T-helper 2 cell (primary cell): ENCODE measurements at places on chromosomes 7 and 10.
A peak's percentile ranks its signal among the peaks of the same experiment; 100 is the strongest.

GRCh38 chr10:2488446-2489005 lies 578.8 kb upstream of the PFKP start:
- DNase-seq, result no peak

- no peak for DNase-seq
Measured at GRCh38 chr10:106401161-106401560, 763.3 kb downstream of the SORCS1 start.

GRCh38 chr7:90710466-90710850 lies 114.3 kb downstream of the CDK14 start:
- DNase-seq, result no peak

GRCh38 chr7:43658718-43659548 lies 70.4 kb downstream of the COA1 start:
- no peak for DNase-seq

- no peak for DNase-seq
Measured at GRCh38 chr10:103853428-103854264, 1.7 kb downstream of the SH3PXD2A start.

- no peak for DNase-seq
Measured at GRCh38 chr10:75450075-75450445, 18.6 kb downstream of the LRMDA start.

DNA sequence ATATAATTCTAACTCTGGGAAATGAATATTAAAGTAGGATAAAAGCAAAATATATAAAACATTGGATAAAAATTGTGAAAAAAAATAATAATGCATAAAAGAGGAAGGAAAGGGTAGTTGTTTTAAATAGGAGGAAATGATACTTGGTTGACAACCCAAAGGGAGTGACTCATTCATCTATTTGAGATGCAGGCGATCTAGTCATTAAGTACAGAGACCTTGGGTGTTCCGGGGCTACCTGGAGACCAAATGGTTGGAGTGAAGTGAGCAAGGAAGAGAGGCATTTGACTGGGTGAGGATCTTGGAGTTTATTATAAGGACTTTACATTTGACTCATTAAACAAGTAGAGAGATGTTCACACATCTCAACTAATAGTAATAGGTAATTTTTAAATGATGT lies 111.0 kb downstream of the LRRTM3 start:
- no peak for DNase-seq

DNA sequence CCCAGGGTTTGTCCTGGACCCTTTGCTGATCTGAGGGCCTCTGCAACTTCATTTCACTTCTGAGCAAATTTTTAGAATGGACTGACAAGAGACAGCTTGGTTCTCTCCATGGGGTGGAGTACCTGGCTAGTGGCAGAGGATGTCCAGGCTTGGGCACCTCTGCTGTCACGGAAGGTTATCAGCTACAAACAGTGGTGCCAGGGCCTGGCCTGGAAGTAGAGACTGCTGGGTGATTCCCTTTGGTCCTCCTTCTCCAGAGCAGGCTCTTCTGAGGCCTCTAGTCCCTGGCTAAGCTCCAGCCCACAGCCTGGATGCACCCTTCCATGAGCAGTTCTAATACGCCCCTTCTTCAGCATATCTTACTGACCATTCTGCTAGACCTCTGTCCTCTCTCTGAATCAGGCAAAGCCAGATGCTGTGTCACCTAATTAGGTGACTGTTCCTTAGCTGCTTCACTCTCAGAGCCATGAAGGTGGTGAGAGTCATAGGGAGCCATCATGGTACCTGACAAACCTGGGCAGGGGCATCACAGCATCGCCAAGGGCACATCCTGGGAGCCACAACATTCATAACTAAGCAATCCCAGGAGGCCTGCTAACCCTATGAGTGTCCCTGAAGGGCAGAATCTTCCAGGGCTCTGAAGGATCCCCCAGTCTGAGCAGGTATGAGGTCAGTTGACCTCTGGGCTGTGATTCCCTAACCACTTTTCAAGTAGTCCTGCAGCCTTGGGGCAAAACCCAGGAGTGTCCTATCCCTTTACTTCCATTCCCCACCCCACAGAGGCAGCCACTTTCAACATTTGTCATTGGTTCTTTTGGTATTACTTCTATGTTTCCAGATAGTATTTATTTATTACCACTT lies 4.0 kb downstream of the ARHGAP22 start:
- DNase-seq, result no peak

- no peak for DNase-seq
Measured at GRCh38 chr7:133820584-133820983, 306.6 kb upstream of the LRGUK start.

DNA sequence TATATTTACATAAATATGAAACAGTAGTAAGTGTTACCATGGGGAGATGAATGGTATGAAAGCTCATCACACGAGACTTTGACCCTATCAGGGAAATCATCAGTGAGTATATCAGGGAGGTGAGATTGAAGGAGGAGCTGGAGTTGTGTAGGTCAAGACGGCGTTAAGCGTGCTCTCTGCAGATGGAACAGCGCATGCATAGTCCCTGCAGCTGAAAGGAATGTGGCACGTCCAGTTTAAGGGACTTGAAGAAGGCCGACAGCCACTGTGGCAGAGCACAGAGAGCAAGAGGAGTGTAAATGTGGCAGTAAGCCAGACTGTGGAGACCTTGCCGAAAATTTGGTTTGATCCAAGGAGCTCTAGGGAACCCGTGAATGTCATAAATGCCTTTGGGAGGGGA lies 38.9 kb downstream of the POU6F2 start:
- DNase-seq, result no peak

DNA sequence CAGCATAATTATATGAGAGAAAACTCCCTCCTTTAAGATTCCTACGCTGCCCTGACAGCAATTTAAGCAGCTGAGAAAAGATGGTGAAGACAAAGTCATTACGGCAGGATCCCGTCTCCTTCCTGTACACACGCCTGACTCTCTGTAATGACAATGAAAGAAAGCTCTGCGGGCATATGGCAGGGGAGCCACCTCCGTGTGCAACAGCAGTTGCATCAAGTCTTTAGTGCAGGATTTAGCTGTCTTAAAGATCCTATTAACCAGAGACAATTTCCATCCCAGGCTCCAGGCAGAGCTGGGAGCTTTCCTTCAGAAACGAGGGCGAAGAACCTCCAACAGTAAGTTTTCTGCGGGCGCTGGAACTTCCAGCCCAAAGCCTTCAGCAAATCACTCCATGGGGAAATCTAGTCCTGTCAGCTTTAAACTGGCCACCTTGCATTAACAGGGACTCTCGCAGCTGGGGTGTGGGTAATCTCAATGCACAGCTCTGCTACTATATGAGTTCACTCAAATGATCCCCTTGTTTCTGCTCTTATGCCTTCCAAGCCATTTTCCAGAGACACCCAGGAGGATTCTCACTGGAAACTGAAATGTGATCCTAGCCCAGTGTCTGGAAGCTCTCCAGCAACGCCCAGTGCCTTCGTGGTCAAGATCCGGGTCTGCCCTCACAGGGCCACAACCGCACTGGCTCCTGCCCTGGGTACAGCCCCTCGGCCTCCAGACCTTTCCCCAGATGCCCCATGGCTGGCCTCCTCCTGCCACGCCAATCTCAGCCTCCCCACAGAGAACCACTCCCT lies 74.9 kb downstream of the CTBP2 start:
- DNase-seq, result no peak

DNA sequence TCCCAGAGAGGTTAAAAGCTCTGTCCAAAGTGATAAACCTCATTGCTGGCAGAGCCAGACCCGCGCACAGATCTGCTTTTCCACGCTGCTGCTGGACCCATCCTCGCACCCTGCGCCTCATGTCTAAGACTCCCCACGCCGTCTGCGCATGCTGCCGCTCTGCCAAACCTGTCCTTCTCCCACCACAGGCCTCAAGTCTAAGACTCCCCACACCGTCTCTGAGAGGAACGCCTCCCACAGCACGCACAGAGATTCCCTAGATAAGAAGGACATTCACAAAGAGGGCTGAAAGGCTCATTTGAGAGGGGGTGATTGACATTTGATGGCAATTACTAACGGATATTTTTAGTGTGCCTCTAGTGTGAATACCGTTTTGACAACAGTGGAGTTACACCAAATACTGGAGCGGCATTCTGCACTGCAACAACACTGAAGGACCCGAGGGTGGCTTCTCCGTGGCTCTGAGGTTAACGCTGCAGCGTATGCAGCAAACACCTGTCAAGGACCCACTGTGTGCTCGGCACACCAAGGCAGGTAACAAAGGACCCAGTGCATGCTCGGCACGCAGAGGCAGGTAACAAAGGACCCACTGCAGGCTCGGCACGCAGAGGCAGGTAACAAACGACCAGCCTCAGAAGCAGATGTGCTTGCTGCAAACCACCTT lies 231.4 kb downstream of the DNAJB6 start:
- DNase-seq, result no peak

DNA sequence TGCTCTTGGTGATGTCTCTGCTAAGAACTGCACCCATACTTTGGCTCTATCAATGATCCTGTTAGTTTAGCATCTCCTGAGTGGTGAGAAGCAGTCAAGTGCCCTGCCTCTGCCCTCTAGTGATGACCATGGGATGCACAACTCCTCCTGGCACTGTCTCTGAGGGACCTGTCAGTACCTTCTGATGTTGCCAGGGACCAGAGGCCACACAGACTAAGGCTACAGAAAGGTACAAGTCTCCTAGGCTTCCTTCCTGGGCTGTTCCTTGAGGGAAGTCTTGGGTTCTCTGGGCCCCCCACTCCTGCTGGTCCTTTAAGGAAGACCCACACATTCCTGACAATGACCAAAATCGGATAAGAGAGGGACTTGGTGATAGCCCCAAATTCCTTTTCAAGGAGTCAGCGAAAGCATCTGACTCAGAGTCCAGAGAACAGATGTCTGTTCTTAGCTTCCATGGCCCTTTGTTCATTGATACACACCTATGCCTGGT lies 15.3 kb downstream of the NKX2-3 start:
- DNase-seq, result peak; percentile 16
